ENCODE measurements at places on chromosomes 1 and 21.
A peak's percentile ranks its signal among the peaks of the same experiment; 100 is the strongest.

DNA sequence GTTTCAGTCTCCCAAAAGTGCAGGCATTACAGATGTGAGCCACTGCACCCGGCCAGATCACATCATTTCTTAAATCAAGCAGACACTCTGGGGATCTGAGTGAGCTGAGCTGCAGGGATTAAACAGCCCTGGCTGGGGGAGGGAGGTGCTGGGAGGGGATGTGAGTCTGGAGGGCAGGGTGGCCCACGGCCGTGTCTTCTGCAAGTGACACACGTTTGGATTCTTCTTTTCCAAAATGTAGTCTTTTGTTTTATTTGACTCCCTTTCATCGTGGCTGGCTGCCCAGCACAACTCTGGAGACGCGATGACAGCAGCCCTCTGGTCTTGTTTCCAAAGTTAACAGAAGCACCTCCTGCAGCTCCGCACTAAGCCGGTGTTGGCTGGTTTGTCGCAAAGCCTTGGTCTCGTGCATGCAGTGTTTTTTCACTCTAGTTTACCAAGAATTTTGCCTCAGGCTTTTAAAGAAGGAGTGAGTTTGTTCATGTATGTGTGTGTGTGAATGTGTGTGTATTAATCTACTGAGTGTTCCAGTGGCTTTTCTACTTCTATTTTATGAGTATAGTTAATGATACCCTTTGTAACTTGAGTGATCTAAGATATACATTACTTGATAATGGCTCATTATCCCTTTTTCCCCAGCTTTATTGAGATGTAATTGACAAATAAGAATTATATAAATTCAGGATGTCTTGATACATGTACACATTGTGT lies 2.8 kb upstream of the KRTAP10-5 start:
- DNase-seq: no peak

- DNase-seq: no peak
These were observed 70.1 kb downstream of the TENT5C start for GRCh38 chr1:117675907-117676430.

DNA sequence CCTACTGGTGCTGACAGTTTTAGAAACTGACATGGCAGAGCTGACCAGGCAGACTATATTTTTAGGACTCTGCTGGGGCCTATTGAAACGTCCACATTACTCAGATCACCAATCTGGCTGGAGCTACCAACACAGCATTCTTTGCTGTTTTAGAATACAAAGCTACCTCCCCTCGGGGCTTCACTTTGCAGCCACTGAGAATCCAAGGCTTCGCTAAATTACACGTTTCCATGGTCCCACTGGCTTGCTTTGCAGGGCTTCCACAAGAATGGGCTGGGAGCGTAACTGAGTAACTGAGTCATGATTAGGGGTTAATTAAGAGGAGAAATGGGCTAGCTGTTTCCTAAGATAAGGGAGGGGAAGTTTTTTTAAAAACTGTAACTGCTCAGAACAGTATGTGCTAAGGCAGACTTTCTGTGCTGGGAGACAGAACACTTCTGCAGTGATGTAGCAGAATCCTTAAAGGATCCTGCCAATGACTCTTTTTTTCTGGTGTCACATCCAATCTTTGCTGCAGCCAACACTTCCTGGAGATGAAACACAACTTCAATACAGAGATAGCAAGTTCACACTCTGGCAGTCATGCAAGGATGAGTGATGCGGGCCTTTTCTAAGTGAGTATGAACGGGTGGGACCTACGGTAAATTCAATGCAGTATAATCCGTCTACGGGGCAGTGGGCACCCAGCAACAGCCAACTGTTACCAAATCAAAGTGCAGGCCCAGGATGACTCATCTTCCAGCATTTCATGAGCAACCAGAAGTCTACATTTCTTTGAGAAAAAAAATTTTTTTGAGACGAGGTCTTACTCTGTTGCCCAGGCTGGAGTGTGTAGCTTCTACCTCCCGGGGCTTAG lies 21.5 kb downstream of the NDUFS5 start:
- no peak for DNase-seq

DNA sequence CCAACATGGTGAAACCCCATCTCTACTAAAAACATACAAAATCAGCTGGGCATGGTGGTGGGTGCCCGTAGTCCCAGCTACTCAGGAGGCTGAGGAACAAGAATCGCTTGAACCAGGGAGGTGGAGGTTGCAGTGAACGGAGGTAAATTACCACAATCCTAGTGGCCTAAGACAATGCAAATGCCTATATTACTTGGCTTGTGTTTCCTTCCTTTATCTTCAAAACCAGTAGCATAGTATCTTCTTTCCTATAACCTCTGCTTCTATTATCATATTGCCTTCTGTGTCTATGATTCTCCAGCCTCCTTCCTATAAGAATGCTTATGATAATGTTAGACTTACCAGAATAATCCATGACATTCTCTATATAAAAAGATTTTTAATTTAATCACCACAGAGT lies 156.2 kb upstream of the RGS18 start:
- DNase-seq: no peak

DNA sequence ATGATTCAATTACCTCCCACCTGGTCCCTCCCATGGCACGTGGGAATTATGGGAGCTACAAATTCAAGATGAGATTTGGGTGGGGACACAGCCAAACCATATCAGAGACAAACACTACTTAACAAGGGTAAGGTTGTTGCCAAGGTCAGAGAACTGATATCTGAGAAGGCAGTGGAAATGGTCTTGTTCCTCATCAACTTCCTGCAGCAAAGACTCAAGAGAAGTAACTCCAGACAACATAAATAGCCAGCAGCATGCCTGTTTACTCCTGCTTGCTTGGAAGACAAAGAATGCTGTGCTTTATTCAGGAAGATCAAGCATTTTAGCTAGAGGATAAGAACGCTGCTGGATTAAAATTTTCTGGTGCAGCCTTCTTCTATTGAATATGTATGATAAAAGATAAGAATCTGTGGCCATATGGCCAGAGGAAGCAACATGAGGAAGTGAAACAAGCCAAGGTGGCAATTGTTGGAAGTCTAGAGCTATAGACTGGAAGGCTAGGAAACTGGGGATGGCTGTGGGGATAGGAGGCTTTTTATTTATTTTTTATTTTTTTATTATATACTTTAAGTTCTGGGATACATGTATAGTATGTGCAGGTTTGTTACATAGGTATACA lies 36.4 kb downstream of the DDAH1 start:
- no peak for DNase-seq

GRCh38 chr1:86110451-86111129 lies 46.0 kb downstream of the COL24A1 start:
- no peak for DNase-seq

- DNase-seq: peak; percentile 61
These were observed 3.2 kb upstream of the NBPF3 start for GRCh38 chr1:21436488-21437340.

GRCh38 chr1:66273656-66274055 lies 260.3 kb upstream of the SGIP1 start:
- no peak for DNase-seq

All from NCI-H510A treated with DMSO at 0.1 percent for 48 hours (cell line).